ENCODE measurements at places on chromosomes 16 and 17. TPM values are rescaled to one million over a fixed set of nuclear protein-coding genes. Genes with fewer than 3 reads are reported as not detected.

The SCN4A gene
- 0.14 TPM for polyA plus RNA-seq

The TBC1D3G gene
- not detected for polyA plus RNA-seq

The TNFRSF17 gene
- not detected for polyA plus RNA-seq

The SF3B3 gene
- 291 TPM for polyA plus RNA-seq

The HOXB6 gene
- 142 TPM for polyA plus RNA-seq

The HOXB4 gene
- polyA plus RNA-seq = 16.6 TPM

The RNF222 gene
- not detected for polyA plus RNA-seq

The ABCA8 gene
- polyA plus RNA-seq = 9.7 TPM

The C16orf92 gene
- polyA plus RNA-seq = 0.76 TPM

The TLCD1 gene
- polyA plus RNA-seq = 9.9 TPM

The ITGB3 gene
- 3.6 TPM for polyA plus RNA-seq

The SOX9 gene
- 101 TPM for polyA plus RNA-seq

The TMEM98 gene
- 74.8 TPM for polyA plus RNA-seq
